ENCODE measurements at places on chromosomes 7 and 10.

DNA sequence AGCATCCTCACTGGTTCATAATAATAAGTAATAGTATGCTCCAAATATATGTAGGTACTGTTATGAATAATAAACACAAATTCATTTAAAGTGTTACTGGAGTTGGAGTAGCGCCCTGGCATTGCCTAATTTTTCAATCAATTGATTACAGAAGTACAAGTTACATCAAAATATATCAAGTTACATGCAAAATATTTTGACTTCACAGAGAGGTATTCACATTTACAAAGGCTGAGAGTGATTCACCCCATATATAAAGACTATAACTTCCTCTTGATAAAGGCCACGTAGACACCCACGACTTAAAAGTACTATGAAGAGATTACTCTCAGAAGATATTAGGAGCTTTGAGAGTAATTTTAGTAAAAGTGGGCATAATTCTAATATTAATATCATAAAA is 13.6 kb upstream of the COL17A1 start:
- no peak for DNase-seq

DNA sequence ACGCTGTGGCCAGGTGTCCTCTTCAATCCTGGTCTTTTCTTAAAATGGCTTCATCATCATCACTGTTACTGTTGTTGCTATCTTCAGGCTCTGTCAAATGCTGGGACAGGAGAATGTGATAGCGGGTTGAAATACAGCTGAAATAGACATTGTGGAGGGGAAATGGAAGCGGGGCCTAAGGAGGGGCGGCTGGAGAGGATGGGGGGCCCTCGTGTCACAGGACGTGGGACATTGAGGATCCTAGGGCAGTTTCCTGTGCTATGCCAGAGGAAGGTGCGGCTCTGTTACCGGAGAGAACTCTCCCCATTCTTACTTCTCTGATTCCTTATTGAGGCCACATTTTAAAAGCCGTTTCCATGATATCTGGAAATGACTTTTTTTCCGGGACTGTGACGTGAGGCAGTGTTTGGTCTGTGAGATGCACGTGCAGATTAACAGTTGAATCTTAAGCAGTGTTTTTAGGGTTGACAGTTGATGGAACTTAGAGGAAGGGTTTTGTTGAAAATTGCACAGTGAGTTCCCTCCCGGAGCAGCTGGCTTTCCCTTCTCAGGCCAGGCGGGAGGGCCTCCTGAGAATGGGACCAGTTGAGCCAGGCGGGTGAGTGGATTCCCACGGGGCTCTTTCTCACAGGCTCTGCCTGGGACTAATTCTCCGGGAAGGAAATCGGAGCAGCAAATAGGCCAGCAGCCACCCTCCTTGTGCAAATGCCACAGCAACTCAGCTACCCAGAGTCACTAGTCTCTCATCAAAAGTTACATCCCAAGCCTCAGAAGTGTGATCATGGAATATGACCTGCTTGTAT is 125.2 kb downstream of the TACC2 start:
- no peak for DNase-seq

DNA sequence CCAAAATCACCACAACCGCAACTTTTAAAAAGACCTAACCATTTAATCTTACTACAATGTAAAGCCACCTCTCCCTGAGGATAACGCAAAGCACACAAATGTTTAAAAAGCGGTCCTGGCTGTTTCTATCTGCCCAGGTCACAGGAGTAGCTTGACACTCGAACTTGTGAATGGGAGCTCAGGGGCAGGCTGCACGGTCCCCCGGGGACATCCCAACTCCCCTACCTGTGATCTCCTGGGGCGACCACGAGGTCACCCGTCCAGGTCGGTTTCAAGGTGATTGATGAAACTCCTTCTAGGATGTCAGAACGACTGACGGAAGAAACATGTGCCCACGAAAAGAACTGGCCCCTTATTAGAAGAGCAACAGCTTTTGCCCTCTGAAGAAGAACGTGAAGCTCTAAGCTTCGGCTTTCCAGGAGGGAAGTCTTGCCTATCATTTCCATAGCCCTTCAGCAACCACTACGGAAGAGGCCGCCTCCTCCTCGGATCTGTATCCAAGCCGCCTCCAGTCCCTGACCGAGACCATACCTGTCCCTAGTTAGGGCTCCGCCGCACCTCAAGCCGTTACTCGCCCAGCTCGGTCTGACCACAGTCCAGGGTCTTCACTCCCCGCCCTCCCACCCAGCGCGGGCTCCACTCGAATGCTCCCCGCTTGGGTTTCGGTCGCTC is 459 bp downstream of the CYCS start:
- no peak for DNase-seq

DNA sequence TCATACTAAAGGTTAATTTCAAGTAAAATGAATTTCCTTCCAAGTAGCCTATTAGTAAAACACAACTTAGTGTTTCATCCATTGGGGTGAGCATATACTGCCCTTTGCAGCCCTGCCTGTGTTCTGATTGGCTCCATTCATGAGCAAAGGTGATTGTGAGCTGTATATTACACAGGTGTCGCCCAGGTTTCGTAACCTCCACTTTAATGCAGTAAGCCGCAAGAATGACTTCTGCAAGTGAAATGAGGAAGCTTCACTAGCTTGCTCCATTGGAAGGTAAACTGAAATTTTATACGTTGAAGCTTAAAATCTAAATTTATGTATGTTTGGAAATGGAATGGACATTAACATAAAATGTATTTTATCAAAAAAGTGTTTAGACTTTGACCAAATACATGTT is 24.4 kb downstream of the MTURN start:
- DNase-seq = no peak

- DNase-seq = no peak
These were observed 10.3 kb downstream of the SEM1 start for GRCh38 chr7:96699219-96699871.

DNA sequence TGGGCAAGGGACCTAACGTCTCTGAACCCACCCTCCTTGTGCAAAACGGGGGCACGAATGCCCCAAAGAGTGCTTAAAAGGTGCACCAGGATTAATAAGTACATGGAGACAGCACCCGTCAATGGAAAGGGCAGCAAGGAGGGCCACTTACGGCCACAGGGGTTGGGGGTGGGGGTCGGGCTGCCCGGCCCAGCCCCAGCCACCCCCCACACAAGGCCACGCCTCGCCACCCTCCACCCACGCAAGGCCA is 213.4 kb downstream of the MAD1L1 start:
- no peak for DNase-seq

Data from fibroblast of skin of left biceps (primary cell).